Temporal lobe (tissue), 4 donors: ENCODE measurements at places on chromosomes 1 and 21. TPM values are rescaled to one million over a fixed set of nuclear protein-coding genes. Genes with fewer than 3 reads are reported as not detected.

Gene PKP1
- 0.25 TPM for total RNA-seq

Gene PLEKHN1
- not detected for total RNA-seq

Gene SPATA45
- 0.49 TPM for total RNA-seq

Gene SPRR5
- total RNA-seq: not detected

Gene SH3BGRL3
- 6.4 TPM for total RNA-seq

Gene ORC1
- 0.98 TPM for total RNA-seq

Gene PLD5
- 2.7 TPM for total RNA-seq

Gene DYNLT5
- total RNA-seq: 6.4 TPM

Gene DPH2
- total RNA-seq: 12.3 TPM

Gene PRPF38A
- 17.2 TPM for total RNA-seq

Gene MYBPHL
- not detected for total RNA-seq

Gene NOS1AP
- 9.3 TPM for total RNA-seq

Gene ACTL8
- total RNA-seq: not detected

Gene LCE1C
- total RNA-seq: not detected

Gene COL11A1
- 27.3 TPM for total RNA-seq

Gene MPL
- total RNA-seq: not detected

Gene FCRL6
- total RNA-seq: 0.25 TPM

Gene TRIM67
- total RNA-seq: 46.7 TPM

Gene CHIA
- not detected for total RNA-seq

Gene IGSF21
- 32.0 TPM for total RNA-seq
